Fibroblast of lung (primary cell): ENCODE measurements at places on chromosomes 3 and 15. TPM values are rescaled to one million over a fixed set of nuclear protein-coding genes. Genes with fewer than 3 reads are reported as not detected.

DNA sequence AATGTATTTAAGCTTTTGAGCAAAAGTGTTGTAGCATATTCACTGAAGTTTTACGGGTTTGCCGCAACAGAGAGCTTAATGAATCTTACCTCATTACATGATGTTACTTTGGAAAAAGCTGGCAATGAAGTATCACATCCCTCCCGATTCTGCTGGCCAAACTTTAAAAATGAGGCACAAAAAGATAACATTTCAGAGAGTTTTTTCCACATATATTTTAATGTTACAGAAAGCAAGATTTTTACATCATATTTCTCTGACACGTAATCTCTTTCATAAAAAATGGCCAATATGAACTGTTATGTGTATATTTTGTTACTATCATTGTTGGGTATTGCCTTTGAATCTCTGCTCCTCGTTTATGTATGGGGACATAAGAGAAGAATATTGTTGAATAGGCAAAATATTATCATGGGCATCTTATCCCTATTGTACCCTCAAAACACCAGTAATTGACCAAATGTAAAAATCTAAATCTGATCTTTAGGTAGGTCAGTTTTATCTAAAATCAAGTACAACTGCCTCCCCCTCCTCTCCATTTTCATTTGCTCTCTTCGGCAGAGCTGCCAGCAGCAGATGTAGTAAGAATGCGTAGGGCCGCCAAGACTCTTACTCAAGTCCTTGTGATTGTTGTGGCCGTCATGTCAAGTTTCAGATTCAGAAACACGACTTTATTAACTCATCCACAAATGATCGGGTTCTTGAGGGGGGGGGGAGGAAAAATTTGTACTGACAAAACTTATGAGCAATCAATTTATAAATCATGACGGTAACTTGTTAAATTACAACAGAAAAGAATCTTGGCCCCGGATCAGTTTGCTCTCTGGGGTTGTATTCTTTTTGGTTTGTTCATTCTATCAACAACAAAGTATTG lies 106.7 kb upstream of the THRB start:
- no peak overlapping the region for H3K27ac ChIP-seq
- no peaks in the 10 kb centered on the region for H3K36me3 ChIP-seq
- no peak for DNase-seq
- no peaks in the 10 kb centered on the region for H3K27me3 ChIP-seq
- no peaks in the 10 kb centered on the region for H3K4me1 ChIP-seq
- H3K4me3 ChIP-seq, result no peak overlapping the region

DNA sequence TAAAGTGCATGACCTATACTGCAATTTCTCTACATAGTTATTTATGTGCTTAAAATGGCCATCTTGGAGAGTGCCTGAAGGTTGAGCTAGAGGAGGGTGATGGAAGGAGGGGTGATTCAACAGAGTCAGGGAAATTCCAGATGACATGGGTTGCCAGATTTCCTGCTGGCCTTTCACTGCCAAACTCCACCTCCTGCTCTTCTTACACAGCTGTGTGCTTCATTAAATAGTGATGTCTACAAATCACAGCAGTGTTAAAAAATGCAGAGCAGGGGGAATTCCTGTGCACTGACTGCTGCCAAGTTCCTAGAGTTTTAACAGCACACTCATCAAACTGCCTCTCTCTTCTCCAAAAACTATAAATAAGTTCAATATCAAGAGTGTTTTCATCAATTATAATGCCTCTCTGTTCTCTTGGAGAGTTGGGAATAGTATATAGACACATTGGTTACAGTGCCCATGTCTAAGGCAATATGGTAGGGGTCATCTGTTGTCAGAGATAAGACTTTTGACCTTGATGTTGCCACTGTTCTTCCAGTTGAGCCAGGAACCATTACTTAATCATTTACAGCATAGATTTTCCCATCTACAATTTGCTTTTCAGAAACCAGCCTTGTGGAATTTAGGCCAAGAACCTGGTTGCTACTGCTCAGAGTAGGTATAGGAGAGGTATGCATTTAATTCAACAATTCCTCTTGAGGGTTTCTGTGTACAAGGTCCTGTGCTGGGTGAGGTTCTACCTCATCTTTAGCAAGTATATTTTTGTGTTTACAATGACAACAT lies 79.6 kb downstream of the TP63 start:
- no peak overlapping the region for H3K27ac ChIP-seq
- H3K4me3 ChIP-seq, result no peak overlapping the region
- H3K4me1 ChIP-seq, result peaks cover 10% of the 10 kb centered on the region
- H3K27me3 ChIP-seq, result no peaks in the 10 kb centered on the region

GRCh38 chr3:13581485-13582365 lies 32.8 kb downstream of the FBLN2 start:
- H3K4me3 ChIP-seq, result no peak overlapping the region
- H3K27me3 ChIP-seq, result no peaks in the 10 kb centered on the region
- DNase-seq, result peak; percentile 40

CSPG4 gene
- total RNA-seq, result 26.5 and 109 TPM in 2 replicates

CD200R1 gene
- total RNA-seq, result 0.17 TPM in 1 of 2 replicates, not detected in the other

DNA sequence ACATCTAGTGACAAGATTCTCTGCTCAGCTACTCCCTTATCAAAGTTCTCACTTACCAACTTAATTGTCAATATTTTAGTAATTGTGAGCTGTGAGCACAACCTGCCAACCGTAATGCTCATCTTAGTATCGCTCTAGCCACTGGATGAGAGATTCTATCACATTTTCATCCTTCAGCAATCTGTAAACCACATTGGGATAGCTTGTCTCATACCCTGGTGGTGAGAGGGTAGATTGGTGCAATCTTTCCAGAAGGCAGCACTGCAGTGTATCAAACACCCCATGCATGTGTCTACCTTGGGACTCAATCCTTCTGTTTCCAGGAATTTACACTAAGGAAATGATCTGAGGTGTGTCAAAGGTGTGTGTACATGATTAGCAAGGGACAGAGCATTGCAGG lies 18.9 kb upstream of the ATP8B4 start:
- DNase-seq, result no peak
- no peaks in the 10 kb centered on the region for H3K27me3 ChIP-seq
- peaks cover 13% of the 10 kb centered on the region for H3K4me1 ChIP-seq
- no peaks in the 10 kb centered on the region for H3K36me3 ChIP-seq
- H3K4me3 ChIP-seq, result no peak overlapping the region

DNA sequence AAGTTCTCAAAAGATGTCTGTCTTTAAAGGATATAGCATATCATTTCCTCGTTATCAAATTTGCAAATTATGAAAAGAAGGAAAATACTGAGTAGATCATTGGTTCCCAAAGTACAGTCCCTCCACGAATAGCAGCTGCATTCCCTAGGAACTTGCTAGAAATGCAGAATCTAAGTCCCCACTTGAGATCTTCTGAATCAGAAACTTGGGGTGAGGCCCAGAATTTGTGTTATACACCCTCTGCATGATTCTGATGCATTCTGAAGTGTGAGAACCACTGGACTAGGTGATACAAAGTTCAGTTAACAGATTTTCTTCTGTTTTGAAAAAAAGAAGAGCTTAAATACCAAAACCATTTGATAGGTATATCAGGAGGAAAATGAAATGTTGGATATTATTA lies 77.1 kb downstream of the SLC25A26 start:
- H3K36me3 ChIP-seq, result no peaks in the 10 kb centered on the region
- H3K27ac ChIP-seq, result no peak overlapping the region
- peak; percentile 93 for DNase-seq
- H3K4me1 ChIP-seq, result peaks cover 6% of the 10 kb centered on the region
- no peaks in the 10 kb centered on the region for H3K27me3 ChIP-seq

DNA sequence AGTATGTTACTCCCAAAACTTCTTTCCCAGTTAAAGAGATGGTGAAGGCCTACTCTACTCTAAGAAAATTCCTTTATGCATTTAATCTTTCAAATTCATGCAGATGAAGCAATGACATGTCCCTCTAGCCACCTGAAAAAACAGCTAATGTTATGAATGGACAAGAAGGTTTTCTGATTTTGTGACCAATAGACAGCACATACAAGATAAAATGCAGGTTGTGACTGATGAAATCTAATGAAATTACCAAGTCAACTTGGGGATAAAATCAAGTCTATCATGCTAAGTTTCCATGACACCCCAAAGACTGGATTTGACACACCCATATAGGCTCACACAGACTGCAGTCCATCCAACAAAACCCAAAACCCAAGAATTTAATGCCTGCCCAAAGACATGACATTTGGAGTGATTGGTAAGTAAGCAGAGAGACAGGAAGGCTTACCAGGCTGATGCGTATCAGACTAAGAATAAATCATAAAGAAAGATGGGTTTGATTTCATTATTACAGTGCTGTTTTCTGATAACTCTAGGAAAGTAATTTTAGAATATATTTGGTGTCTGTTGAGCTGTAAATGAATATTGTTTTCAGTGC lies 26.4 kb downstream of the CD47 start:
- peak; percentile 9 for DNase-seq
- H3K27me3 ChIP-seq, result no peaks in the 10 kb centered on the region
- H3K27ac ChIP-seq, result no peak overlapping the region
- H3K4me3 ChIP-seq, result no peak overlapping the region
- peaks cover 5% of the 10 kb centered on the region for H3K4me1 ChIP-seq

- H3K36me3 ChIP-seq, result no peaks in the 10 kb centered on the region
- no peak overlapping the region for H3K27ac ChIP-seq
- DNase-seq, result peak; percentile 10
- no peak overlapping the region for H3K4me3 ChIP-seq
Measured at GRCh38 chr15:57406062-57406772, 29.9 kb downstream of the CGNL1 start.

DNA sequence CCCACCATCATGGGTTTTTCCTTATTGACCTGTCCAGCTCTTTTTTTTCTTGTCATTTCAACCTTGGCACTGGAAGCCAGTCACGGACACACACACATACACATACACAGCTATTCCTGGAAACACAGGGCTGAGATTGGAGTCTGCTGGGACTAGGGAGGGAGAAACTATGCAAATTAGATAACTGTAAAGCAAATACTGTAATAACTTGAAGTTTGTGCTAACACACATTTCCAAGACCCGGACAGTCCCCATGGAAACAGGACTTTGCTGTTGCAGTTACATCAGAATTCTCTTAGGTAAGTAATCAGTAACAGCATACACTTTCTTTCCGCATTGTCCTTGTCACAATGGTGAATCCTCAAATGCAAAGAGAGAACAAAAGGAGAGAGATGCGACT lies 304.4 kb downstream of the KBTBD8 start:
- no peak for DNase-seq
- H3K27me3 ChIP-seq, result no peaks in the 10 kb centered on the region
- H3K4me1 ChIP-seq, result no peaks in the 10 kb centered on the region
- no peaks in the 10 kb centered on the region for H3K36me3 ChIP-seq

GRCh38 chr3:54171509-54171908 lies 49.2 kb downstream of the CACNA2D3 start:
- H3K27ac ChIP-seq, result no peak overlapping the region
- DNase-seq, result no peak
- no peaks in the 10 kb centered on the region for H3K4me1 ChIP-seq
- no peaks in the 10 kb centered on the region for H3K27me3 ChIP-seq
- no peak overlapping the region for H3K4me3 ChIP-seq

GNAT1 gene
- not detected in 2 replicates for total RNA-seq

- H3K36me3 ChIP-seq, result no peaks in the 10 kb centered on the region
- no peaks in the 10 kb centered on the region for H3K4me1 ChIP-seq
- no peak overlapping the region for H3K27ac ChIP-seq
Measured at GRCh38 chr3:131843174-131843573, 191.6 kb downstream of the CPNE4 start.

DNA sequence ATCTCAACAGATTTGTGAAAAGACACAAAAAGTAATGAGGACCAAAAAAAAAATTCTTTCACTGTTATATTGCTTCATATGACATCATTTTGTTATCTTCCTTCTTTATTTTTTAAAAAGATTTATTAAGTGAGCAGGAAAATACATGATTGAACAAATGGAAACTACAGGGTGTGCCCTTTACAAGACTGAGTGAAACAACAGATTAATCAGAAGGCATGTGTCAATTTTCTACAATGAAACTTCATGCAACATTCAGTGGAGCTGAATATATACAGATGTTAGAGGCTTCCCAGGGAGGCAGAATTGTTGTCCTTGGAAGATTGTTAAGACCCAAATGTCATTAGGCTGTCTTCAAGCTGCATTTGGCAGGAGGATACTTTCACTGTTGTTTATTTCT lies 28.4 kb upstream of the SLC2A2 start:
- H3K4me3 ChIP-seq, result no peak overlapping the region
- no peak overlapping the region for H3K27ac ChIP-seq
- peak; percentile 46 for DNase-seq
- H3K36me3 ChIP-seq, result no peaks in the 10 kb centered on the region

- no peaks in the 10 kb centered on the region for H3K36me3 ChIP-seq
- H3K27ac ChIP-seq, result peak overlapping the region; percentile 90
- H3K4me3 ChIP-seq, result no peak overlapping the region
- H3K4me1 ChIP-seq, result peaks cover 9% of the 10 kb centered on the region
- H3K27me3 ChIP-seq, result no peaks in the 10 kb centered on the region
Measured at GRCh38 chr3:190532731-190533203, 18.9 kb downstream of the IL1RAP start.

DNA sequence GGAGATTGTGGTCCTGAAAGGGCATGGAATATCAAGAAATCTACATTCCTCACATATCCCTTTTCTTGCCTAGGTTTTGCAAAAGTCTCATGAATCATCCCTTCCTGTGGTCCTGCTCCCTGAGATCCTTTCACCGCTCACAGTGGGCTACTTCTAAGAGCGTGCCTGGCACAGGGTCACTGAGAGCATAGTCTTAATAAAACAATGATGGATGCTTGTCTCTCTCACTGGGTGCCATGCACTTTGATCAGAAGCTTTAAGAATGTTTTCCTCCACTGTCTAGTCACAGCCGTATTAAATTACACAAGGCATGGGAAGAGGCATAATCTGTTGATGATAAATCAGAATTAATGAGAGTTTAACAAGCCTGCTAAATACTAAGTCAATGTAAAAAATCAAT lies 269.7 kb upstream of the ATP10A start:
- no peak overlapping the region for H3K4me3 ChIP-seq
- no peak overlapping the region for H3K27ac ChIP-seq
- no peaks in the 10 kb centered on the region for H3K36me3 ChIP-seq
- no peaks in the 10 kb centered on the region for H3K4me1 ChIP-seq
- no peaks in the 10 kb centered on the region for H3K27me3 ChIP-seq

DNA sequence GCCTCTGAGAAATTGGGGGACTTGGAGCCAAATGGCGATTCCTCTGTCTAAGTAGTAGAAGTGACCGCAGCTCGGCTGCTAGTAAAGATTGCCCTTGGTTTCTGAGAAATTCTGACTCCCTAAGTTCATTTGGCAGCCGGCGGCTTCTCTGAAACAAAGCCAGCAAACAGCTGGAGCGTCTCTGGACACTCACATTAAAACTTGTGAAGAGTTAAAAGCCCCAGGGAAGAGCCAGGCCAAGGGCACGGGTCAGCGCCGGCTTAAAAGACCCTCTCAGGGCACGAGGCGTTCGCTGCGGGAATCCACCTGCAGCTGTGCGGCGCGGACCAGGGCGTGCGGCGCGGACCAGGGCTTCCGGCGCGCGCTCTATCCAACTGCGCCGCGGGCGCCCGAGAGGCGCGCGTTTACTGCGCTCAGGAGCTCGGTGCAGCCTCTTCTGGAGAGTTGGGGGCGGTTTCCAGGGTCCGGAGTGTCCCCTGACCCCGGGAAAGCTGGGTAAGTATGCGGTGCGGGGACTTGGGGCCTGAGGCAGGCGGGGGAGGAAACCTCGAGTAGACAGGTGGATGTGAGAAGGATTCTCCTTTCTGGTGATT lies at the start of gene COL6A5:
Gene COL6A5, plus strand, starts transcription at position 186 of the 593 bp plus-strand sequence. CDS start 27,967 bp downstream, outside the sequence.
- H3K4me3 ChIP-seq, result no peak within 1 kb of the TSS
- no peak within 1 kb of the TSS for H3K27ac ChIP-seq
- peak; percentile 31 for DNase-seq
- H3K36me3 ChIP-seq, result no peaks in the 10 kb centered on the region
- peaks cover 19% of the 10 kb centered on the region for H3K27me3 ChIP-seq
- H3K4me1 ChIP-seq, result peaks cover 5% of the 10 kb centered on the region

GOLGA8S gene
- total RNA-seq, result under 0.01 TPM in 1 of 2 replicates, not detected in the other

THRB gene
- 3.9 and 7.4 TPM in 2 replicates for total RNA-seq

C3orf33 gene
- total RNA-seq, result 3.6 TPM in 2 replicates

GRCh38 chr15:93088200-93088980 lies 621 bp downstream of the RGMA start:
- H3K36me3 ChIP-seq, result no peaks in the 10 kb centered on the region
- H3K27me3 ChIP-seq, result peaks cover 30% of the 10 kb centered on the region
- H3K4me3 ChIP-seq, result peak overlapping the region; percentile 27
- H3K4me1 ChIP-seq, result no peaks in the 10 kb centered on the region
- DNase-seq, result peak; percentile 23

LTK gene
- under 0.01 and 0.99 TPM in 2 replicates for total RNA-seq
